ENCODE measurements at places on chromosomes 1 and 21. TPM values are rescaled to one million over a fixed set of nuclear protein-coding genes. Genes with fewer than 3 reads are reported as not detected.

AMIGO1 gene
- total RNA-seq: 9.4 TPM

FCRL5 gene
- 0.37 TPM for total RNA-seq

FAM177B gene
- total RNA-seq: not detected

LIN28A gene
- not detected for total RNA-seq

CD53 gene
- 410 TPM for total RNA-seq

NPR1 gene
- total RNA-seq: not detected

SLC35F3 gene
- 36.4 TPM for total RNA-seq

DNA sequence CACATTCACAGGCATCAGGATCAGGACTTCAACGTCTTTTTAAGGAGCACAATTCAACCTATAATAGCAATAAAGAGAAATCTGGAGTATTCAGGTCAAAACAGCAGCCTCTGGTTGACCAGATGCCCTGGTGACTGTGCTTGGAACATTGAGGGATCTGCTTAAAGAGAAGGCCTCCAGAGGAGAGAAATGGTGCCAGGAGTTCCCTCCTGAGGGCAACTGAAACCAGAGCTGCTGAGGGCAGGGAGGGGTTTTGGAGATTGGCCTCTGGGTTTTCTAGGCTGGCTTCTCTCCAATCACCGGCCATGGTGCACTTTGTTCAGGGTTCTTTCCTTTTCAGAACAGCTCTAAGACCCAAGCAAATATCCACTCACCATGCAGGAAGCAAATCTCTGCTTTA is 190.7 kb upstream of the KIAA0040 start:
- DNase-seq: no peak

DNA sequence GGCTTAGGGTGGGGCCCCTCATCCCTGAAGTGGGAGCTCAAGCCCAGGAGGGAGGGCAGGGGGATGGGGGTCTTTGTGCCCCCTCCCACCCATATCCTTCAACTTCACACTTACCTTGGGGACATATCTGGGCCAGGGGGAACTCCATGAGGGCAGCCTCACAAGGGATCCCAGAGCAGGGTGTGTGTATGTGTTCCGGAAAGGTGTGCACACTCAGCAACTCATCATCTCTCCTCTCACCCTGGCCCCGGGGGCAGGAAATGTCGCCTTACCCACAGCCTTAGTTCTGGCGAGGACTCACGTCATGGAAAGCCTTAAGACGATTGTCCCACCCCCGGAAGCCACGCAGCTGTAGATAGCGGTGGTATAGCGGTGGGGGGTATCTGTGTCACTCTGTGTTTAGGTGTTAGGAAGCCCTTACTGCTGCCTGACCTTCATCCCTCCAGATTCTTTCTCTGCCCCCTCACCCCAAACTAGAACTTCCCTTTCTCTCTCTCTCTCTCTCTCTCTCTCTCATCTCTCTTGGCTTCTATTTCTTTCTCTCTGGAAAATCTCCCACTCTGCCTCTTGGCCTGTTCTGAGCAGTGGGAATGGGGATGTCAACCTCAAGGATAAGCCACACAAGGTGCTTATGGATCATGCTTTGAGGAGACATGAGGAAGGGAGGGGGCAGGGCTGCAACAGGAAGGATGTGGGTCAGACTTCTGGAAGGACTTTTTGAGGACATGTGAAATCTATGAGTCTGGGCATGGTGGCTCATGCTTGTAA is at the start of gene SH2D2A:
Gene SH2D2A, minus strand, starts transcription at position 288 of the 768 bp plus-strand sequence. Its CDS starts 140 bp downstream, at position 148.
- DNase-seq: peak; percentile 88

GRCh38 chr21:32916522-32917099 is 109.1 kb upstream of the OLIG2 start:
- DNase-seq: no peak

DNA sequence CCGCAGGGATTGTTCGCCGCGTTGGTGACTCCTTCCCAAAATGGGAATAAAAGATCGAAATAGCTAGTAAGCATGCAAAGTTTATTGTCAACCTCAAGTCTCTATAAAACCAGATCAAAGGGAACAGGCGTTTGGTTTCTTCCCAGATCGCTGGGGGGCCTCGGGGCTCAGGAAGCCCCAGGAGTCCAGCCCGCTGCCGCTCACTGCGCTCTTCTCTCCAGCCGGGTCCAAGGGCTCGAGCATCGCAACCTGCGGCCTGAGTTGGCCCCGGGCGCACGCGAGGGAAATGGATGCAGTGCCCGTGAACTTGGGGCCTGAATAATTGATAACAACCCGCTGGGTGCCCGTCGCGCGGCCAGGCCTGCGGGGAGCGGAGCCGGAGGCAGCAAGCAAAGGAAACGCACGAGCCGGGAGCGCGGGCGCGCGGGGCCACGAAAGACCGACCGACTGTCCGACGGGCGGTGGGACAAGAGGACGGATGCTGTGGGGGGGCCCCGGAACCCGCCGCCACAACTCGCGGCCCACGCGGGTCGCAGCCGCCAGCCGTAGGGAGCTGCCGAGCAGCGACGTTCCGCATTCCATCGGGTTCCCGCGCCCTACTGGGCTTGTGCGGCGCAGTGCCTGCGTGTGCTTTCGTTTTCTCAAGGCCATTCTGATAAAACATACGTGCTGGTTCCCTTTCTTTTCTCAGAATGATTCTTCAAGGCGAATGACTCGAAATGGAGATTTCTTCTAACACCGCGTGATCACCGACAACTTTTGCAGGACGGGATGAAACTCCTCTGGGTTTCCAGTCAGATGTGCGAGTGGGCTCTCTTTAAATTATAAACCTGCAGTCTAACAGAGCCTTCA is 14.0 kb upstream of the ALX3 start:
- DNase-seq: peak; percentile 54

- DNase-seq: no peak
These were observed 76.3 kb downstream of the TOMM20 start for GRCh38 chr1:235052067-235053008.

DNA sequence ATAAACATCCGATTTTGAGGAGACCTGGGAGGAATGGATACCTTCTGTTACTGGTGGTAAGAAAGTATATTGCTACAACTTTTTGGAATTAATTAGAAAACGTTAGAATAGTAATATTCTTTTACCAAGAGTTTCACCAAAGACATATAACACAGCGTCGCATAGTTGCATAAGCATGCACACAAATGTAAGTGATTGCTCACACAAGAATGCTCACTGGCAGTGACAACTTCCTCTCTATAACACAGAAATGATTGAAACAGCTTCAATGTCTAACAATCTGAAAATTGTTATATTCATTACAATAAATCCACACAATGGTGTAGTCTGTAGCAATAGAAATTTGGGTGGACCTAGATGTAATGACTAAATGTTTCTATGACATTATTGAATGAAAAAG is 998.6 kb downstream of the TTLL7 start:
- no peak for DNase-seq

DNA sequence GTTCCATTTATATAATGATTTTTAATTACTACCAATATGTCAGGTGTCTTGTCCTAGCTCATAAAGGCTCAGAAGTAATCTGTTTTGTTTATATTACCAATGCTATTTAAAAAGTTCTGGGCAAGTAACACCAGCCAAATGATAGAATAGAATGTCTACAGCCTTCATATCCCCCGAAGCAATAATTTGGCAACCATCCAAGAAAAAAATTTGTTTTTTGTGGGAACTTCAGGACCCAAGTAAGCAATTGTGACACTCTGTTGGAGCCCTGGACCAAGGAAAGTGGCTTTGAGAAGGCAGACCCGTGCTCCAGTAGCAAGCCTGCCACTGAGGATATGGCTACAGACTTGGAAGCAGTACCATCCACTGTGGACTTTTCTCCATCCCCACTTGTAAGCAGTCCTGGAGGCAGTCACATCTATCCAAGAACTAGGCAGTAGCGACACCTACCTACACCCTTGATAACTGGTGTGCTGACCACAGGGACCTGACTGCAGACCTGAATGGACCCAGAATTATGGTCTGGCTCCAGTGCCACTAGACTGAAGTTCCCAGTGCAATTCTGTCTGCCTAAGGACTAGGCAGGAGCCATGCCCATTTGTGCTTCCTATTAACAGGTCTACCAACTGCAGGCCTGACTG is 870.7 kb upstream of the ADGRL2 start:
- DNase-seq: no peak

DNA sequence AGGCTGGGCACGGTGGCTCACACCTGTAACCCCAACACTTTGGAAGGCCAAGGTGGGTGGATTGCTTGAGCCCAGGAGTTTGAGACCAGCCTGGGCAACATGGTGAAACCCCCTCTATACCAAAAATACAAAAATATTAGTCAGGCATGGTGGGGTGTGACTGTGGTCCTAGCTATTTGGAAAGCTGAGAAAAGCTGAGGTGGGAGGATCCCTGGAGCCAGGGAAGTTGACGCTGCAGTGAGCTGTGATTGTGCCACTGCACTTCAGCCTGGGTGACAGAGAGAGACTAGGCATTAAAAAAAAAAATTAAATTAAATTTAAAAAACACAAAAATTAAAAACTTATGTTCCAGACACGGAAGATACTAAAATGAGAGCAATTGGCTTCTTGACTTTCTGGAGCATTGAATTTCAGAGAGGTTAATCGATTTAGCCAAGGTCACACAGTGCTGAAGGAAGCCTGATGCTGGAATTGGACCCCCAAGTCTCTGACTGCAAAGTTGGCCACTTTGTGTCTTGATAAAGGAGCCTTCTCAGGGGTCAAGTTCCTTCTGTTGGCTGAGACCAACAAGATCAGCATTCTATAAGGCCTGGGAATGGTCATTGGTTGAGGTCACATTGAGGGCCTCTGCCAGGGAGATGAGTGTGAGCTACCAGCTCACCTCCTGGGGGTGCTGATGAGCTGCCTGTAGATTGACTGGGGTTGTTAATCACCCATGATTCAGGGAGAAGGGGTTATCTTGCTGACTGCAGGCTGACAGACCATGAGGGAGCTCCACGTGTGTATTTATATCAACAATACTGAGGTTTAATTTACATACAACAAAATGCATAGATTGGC is 54.3 kb downstream of the RPS6KA1 start:
- no peak for DNase-seq

DNA sequence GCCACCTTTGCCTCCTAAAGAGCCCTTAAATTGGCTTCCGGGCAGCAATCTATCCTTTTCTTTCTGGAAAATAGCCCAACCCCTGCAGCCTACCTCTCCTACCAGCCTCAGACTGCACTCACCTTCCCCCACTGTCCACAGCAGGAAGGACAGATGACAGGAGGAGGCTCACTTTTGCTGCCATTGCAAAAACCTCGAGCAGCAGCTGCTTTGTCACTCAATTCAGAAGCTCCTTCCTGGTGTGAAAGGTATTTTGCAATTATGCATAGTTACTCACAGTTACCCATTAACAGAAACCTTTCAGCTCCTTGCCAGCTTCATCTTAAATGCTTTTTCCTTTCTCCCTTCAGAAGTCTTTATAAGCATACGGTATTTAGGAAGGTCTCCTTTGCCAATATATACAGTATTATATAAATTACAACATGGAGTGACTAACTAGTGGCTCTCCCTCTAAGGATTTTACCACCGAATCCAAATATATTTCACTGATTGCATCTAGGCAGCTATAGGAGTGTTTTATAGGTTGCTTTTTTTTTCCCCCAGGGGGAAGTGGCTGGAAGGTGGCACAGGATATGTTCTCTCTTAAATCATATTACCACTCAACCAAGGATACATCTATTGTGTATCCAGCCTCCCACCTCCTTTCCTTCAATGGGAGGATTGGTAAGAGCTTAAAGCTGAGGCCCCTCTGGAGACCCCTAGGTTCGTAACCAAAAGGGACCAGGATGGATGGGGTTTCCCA is 142.1 kb upstream of the IPO9 start:
- no peak for DNase-seq

All from activated naive CD8-positive, alpha-beta T cell treated with anti-CD3 and anti-CD28 coated beads, Interleukin-2, amount 10 ng/mL, durations not matched to agents 7 days and 5 days (primary cell).